ENCODE measurements at places on chromosomes 2 and 18.

DNA sequence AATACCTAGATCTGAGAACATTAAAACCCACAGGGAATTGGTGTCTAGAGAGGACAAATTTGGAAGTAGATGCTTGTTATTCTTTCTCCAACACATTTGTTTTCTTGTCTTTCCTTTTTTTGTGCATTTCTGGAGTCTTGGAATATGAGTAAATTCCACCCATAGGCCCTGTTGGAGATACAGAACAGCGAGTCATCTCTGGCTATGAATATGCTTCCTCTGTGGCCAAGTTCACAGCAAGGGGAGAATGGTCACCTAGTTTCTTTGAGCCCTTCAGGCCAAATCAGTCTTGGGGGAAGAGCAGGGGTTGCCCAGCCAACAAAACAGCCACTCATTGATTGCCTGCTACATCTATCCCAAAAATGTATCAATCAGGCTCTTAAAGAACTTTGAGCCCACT, 31.3 kb downstream of the SP140L start:
- DNase-seq: no peak

DNA sequence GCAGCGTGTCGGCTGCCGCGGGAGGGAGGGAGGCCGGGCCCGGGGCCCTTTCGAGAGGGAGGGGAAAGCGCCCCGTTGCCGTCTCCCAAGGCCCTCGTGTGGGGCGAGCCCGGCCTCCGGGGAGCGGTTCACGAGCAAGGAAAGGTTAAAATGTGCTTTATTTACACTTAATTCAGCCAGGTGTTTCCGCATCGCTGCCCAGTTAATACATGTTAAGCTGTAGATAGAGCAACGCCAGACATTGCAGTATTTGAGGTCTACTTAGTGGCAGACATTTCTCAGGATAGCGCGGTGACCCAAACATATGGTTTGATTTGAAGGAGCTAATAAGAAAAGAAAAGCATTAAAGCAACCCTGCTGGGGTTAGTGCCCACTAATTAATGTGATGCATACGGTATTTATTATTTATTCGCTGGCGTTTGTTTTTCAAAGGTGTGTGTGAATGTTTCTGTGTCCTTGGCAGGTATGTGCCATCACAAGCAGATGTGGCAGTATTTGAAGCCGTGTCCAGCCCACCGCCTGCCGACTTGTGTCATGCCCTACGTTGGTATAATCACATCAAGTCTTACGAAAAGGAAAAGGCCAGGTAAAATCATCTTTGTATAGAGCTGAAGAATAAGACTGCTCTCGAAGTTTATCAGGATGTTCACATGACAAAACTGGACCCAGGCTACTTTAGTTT, 571 bp downstream of the EEF1B2 start:
- DNase-seq: no peak

DNA sequence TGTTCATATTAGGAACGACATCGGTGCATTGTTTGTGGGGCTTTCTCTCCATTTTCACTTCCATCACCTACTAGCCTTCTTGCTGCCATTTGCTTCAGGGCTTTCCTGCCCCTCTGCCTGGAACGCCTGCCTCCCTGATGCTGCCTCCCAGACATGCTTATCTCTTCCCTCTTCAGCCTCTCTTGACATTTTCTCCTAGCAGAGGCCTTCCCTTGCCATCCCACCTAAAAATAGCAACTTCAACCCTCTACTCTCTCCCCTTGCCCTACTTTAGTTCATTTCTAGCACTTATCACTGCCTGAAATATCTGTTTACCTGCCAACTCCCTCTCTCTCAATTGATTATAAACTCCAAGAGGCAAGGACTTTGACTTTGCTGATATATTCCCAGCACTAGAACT, 210.3 kb downstream of the SP3 start:
- DNase-seq: no peak

DNA sequence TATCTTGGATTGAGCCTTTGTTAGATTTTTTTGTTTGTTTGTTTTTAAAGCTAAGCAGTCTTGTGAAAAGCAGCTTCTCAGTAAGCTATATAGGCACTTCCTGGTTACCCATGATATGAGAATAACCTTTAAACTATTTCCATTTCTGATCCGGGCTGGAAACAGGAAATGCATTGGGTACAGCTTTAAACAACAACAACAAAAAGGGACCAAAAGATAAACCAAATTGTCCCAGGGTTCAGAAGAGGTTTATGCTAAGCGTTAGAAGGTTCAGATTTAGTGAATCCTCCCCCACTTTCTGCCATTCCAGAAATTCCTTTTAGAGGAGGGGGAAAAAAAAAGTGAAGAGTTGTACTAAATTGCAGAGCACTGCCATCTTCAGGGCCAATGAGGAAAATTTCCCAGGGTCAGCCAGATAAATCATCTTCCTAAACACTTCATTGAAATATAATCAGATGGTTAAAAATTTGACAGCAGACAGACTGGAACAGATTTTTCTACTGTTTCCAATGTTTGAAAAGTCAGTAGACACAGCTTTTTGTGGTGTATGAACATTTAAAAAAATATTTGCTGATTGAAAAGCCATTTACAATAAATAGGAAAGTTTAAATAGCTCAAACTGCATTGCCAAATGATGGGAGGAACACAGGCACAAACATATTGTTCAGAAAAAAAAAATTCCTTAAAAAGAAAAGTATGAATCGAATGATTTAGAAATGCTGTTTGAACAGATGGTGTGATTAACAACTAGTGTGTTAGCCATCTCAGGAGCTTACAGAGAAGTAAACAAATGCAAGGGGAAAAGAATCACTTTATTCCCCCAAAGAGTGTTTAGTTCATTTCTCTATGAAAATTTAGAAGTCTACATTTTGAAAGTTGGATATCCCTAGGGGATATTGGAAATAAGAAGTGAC, 189.9 kb upstream of the TANK start:
- no peak for DNase-seq

GRCh38 chr2:241870611-241871537, 1.3 kb downstream of the RTP5 start:
- no peak for DNase-seq

- DNase-seq: no peak
Observed at GRCh38 chr2:30255466-30256408, 24.4 kb downstream of the LBH start.

DNA sequence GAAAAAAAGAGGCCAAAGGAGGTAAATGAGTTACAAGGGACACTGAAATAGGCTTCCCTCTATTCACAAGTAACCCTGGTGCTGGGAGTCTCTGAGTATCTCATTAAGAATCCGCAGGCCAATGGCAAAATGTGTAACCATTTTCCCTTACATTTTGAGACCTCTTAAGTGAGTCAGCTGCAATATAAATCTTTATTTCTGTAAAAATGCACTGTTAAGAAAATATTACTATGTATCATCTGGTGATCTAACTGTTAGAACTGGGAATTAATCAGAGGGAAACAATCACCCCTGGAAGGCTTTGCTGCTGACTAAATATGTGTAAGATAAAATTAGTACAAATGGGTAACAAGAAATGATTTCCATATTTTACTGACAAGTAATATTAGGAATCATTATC, 483.1 kb upstream of the CHST9 start:
- DNase-seq: no peak

Measured in stimulated activated CD4-positive, alpha-beta T cell treated with anti-CD3 and anti-CD28 coated beads, Interleukin-15, amount 100 ng/mL, for 1 hour (primary cell).